ENCODE measurements at places on chromosomes 3 and 15.

DNA sequence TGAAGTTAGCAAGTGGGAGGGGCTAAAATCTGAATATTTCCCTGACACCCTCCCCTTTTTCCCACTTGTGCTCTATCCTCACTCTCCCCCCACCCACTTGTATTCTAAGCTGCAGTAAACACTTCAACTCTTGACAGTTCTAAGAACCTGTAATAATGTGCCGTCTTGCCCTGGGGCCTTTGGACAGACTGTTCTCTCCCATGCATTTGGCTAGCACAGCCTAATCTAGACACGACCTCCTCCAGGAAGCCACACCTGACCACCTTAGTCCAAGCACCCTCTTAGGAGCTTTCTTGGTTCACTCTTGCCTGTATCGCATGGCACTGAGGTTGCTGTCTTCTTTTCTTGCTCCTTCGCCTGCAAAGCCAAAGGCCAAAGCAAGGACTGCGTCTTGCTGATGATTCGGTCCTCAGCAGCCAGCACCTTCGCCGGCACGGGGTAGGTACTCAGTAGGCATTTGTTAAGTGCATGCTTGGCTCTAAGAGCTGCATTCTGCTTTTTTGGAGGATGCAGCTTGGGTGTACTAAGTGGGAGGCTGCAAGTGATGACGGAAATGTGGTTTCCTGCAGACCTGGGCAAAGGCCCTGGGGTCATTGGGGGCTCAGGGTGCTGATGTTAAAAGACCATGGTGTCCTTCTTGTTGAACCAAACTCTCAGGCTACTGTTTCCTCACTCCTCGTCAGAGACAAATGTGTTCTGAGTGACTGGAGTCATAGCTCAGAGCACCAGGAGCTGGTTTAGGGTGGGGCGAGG lies 2.0 kb upstream of the ZNF710 start:
- no peak for DNase-seq

GRCh38 chr3:195221876-195222617 lies 48.9 kb downstream of the XXYLT1 start:
- DNase-seq: no peak

DNA sequence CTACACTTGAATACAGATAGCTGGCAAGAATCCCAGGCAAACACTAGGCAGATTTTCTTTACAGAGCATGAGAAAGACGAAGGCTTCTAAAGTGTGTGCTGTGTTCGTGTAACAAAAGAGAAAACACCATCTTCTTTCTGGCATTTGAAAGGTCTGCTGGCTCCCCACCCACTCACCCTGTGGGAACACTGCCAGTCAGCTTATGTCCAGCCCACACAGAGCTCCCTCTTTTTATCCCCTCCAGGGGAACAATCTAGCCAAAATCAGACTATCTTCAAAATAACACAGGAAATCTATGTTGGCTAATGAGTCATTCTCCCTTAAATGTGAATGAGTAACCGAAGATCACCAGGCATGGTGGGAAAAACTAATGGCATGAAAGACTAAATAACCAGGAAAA lies 45.6 kb upstream of the PAQR5 start:
- no peak for DNase-seq

DNA sequence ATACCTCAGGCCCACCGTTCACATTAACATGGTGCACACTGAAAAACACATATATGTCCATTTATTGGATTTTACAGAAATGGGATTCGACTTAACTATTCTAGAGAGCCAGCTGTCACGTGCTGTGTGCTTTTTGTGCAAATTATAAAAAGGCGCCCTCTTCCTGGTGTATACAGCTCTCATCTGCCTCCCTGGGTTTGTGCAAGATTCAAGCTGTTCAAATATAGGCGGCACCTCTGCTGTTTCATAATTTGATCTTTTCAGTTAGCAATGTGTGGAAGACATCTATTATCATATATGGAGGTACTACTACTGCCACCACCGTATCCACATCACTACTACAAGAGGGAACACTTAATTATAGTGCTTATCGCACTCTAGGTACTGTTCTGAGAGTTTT lies 187.6 kb downstream of the EBLN2 start:
- DNase-seq: no peak

- DNase-seq: no peak
Observed at GRCh38 chr3:84891851-84892250, 66.9 kb upstream of the CADM2 start.

GRCh38 chr3:159163656-159164055 lies 361.8 kb downstream of the MFSD1 start:
- DNase-seq: no peak

DNA sequence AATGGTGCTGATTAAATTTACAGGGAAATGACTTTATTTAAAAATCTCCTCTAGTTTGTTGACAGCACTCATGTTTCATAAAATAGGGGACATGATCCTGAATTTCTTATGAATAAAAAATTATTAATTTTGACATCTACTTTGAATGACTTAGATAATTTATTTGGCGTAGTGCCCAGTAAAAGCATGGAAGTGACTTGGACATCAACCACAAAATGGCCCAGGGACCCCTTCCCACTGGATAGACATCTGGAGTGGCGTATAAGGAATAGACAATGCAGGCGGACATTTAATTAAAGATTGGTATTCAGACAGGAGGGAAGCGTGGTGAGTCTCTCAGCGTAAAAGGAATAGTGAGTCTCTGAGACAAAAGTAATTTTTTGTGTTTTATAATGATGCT lies 79.8 kb downstream of the ADAMTSL3 start:
- no peak for DNase-seq

DNA sequence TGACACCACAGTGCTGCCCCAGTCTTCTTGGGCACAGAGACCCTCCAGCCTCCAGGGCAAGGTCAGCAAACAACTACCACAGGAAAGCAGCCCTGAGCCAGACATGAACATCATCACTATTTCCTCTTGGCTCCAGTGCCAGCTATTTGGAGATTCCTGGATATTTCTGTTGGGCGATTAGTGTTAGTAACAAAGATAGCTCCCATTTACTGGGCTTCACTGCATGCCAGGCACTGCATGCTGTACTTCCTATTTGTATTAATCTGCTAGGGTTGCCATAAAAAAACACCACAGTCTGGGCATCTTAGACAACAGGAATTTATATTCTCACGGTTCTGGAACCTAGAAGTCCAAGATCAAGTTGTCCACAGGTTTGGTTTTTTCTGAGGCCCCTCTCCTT lies 255.1 kb upstream of the STT3B start:
- no peak for DNase-seq

DNA sequence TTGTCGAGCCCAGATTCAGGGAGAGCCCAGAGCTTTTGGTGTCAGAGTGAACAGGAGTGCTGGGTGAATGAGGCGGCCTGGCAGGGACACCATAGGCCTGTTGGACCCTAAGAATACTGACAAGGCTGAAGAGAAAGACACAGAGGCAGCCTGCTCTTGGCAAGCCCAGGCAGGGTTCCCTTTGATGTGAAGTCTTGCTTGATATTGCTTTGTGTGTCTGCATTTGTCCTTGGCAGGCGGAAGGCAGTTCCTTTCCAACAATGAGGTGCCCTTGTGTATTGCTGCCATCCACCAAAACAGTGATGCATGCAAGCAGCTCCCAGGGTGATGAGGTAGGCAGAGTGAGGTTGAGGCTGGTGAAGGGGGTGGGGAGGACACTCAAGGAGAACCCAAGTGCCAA lies 152.7 kb upstream of the TSC22D2 start:
- DNase-seq: no peak

DNA sequence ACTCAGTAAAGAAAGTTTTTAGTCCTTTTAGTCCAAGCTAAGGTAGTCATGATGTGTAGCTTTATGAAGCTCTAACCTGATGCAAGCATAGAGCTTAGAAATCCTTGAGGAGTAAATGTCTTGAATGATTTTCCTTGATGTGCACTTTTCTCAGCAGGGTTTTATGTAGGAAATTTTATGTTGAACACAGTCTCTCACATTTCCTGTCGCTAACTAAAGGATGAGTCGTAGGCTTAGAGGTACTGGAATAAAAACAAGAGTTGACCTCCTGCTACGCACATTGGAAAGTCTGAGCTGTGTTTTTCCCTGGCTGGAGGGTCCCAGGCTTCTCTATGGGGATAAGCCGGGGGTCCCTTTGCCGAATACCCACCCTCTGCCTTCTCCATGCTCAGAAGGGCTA lies 34.7 kb upstream of the ZPLD1 start:
- no peak for DNase-seq

- DNase-seq: peak; percentile 68
Observed at GRCh38 chr3:50274371-50275104, 4.3 kb upstream of the LSMEM2 start.

DNA sequence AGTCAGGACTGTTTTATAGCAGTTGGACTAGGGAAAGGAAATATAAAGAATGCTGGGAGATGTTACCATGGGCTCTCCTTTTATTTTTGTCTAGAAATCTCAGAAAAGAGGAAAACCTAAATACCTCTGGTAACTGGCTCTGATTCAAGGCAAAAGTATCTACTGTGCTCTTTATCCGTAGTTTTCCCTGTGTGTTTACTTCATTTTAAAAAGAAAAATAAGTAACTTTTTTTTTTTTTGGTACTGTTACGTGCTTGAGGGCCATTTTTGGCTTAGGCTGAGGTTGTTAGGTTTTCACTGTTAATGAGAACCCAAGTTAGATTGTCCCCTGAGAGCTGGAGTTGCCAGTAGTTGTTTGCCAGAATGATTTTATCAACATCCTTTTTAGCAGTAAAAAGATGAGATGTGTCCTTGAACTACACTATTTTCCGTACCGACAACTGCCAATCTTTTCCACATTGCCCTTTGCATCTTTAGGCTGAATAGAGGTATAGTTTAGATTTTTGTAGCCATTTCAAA lies 35.8 kb downstream of the IQGAP1 start:
- DNase-seq: no peak

GRCh38 chr15:74613089-74613952 lies 2.3 kb upstream of the CLK3 start:
- DNase-seq: no peak

- no peak for DNase-seq
Observed at GRCh38 chr15:70141376-70142071, 43.8 kb upstream of the TLE3 start.

GRCh38 chr3:184149123-184149522 lies 6.1 kb upstream of the DVL3 start:
- DNase-seq: no peak

GRCh38 chr3:193620650-193621049 lies 27.6 kb downstream of the OPA1 start:
- no peak for DNase-seq

DNA sequence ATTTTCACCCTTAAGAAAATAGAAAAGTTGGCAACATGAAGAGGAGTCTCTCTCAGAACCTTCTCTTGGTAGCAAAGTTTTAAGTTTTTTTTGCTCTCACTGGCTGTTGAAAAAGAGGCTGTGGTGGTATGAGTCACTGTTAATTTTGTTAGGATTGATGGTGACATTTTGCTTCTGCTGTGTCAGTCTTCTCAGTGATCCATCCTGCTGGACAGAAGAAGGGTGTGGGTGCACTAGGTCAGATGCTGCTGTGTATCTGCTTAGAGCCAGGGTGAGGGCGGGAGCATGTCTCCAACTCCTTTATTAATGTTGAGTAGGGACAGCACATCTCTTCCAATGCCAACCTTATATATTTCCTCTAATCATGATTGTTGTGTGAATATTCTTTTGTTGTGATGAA lies 369.5 kb downstream of the FEZF2 start:
- DNase-seq: no peak

- DNase-seq: no peak
Observed at GRCh38 chr15:81223346-81223971, 26.8 kb downstream of the IL16 start.

DNA sequence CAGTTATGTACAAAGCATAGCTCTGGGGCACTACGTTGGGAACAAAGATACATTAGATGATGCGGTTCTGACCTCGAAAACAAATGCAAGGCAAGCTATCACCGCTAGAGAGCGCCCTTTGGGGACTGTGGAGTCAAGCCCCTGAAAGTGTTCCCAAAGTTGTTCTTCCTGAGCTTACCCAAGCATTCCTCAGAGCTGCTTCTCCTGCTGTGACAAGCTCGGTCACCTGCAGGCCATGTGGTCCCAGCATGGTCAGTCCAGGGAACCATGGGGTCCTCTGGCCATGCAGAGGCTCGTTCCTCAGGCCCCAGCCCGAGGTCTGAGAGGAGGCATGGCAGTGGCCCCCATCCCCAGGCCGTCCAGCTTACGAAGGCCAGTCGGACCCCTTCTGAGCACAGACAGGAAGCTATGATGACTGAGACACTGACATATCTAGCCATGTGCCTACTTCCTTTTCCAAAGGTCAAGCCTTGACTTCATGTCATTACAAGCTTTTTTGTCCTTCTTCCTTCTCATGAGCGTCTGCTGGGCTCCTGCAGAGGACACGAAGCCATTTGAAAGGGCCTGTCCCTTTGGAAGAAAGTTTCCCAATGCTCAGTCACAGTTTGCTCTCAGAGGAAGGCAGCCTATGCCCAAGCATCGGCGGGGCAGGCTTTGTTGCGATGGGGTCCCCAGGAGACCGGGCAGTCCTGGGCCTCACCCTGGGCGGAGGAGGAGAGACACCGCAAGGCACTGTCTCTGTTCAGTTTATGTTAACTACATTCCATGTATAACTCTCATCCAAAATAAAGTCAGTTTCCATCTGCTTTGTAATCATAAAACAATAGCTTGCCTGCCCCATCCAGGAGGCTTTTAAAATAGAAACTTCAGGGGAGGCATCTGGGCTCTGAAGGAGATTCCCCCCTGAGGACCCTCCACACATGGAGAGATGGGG lies 79.3 kb downstream of the ATP10A start:
- peak; percentile 36 for DNase-seq

GRCh38 chr3:20302766-20303165 lies 116.8 kb upstream of the SGO1 start:
- no peak for DNase-seq

- DNase-seq: no peak
Observed at GRCh38 chr3:39234651-39235050, 42.3 kb upstream of the XIRP1 start.

- DNase-seq: no peak
Observed at GRCh38 chr3:53721187-53722119, 124.8 kb downstream of the CHDH start.

GRCh38 chr15:90413411-90414379 lies 25.7 kb downstream of the IQGAP1 start:
- DNase-seq: no peak

- DNase-seq: no peak
Observed at GRCh38 chr15:101372149-101372577, 77.1 kb upstream of the SNRPA1 start.

GRCh38 chr3:126941721-126942270 lies 41.1 kb upstream of the PLXNA1 start:
- no peak for DNase-seq

GRCh38 chr15:22963641-22964040 lies 16.5 kb downstream of the CYFIP1 start:
- no peak for DNase-seq

GRCh38 chr15:57528940-57529565 lies 62.7 kb upstream of the MYZAP start:
- DNase-seq: no peak

- DNase-seq: no peak
Observed at GRCh38 chr3:23129817-23130216, 73.3 kb upstream of the UBE2E2 start.

- DNase-seq: no peak
Observed at GRCh38 chr15:36658898-36659639, 79.6 kb downstream of the CDIN1 start.

- DNase-seq: no peak
Observed at GRCh38 chr3:112090887-112091586, 4.8 kb downstream of the C3orf52 start.

GRCh38 chr3:123084192-123084591 lies 17.4 kb downstream of the PDIA5 start:
- DNase-seq: no peak
